ENCODE measurements at places on chromosomes 1 and 21.

GRCh38 chr1:78005755-78006154 is 1.0 kb downstream of the DNAJB4 start:
- DNase-seq = peak; percentile 85

DNA sequence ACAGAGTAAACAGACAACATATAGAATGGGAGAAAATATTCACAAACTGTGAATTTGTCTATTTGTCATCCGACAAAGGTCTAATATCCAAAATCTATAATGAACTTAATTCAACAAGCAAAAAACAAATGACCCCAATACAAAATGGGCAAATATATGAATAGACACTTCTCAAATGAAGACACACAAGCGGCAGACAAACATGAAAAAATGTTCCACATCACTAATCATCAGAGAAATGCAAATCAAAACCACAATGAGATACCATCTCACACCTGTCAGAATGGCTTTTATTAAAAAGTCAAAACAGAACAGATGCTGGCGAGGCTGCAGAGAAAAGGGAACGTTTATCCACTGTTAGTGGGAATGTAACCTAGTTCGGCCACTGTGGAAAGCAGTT is 72.7 kb downstream of the SMYD3 start:
- DNase-seq = no peak

GRCh38 chr1:165954940-165955339 is 127.5 kb downstream of the UCK2 start:
- DNase-seq = peak; percentile 78

DNA sequence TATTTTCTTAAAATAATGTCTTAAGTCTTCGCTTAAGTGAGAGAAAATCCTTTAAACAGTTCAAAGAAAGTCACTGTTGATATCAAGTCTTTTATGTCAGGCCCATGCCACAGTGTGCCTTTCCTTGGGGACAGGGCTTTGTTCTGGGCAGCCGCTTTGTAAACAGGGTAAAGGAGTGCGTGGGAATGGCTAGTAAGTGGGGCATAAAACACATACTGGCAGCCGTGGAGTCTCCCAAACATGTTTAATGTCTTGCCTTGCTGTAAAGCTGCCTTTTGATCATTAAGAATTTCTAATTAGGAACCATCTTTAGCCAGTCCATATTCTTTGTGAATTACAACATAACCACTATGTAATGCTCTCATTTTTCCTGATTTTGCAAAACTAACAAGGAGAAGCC is 99.7 kb downstream of the PHTF1 start:
- DNase-seq = no peak

GRCh38 chr1:229154811-229155210 is 116.1 kb upstream of the RAB4A start:
- DNase-seq = no peak

DNA sequence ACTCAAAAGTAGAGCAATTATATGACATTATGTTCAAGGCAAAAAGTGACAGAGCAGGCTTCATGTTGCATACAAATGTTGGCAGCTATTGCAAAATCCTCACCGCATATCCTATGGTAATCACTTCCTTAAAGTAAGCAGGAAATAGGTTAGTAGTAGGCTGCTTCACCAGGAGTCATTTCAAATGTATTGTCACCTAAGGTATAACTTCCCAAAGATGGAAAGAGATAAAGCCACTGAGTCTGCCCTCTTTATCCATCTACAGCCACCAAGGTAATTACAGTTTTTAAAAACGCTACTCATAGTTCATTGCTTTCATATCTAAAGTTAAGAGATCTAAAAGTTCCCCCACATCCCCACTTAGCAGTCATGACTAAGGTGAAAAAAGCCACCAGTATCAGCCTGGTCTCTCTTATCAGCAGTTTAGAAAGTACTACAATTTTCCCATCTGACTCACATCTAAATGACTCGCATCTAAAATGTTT is 31.6 kb upstream of the UBE2U start:
- DNase-seq = no peak

- no peak for DNase-seq
Measured at GRCh38 chr1:226870401-226871279, at the start of gene PSEN2. Gene PSEN2, plus strand, starts transcription at chr1:226870616. Its CDS starts 11,292 bp downstream, at chr1:226881908.

GRCh38 chr1:44405031-44405797 is at the start of gene RNF220:
Gene RNF220, plus strand, starts transcription at chr1:44405255.
- DNase-seq = peak; percentile 20

DNA sequence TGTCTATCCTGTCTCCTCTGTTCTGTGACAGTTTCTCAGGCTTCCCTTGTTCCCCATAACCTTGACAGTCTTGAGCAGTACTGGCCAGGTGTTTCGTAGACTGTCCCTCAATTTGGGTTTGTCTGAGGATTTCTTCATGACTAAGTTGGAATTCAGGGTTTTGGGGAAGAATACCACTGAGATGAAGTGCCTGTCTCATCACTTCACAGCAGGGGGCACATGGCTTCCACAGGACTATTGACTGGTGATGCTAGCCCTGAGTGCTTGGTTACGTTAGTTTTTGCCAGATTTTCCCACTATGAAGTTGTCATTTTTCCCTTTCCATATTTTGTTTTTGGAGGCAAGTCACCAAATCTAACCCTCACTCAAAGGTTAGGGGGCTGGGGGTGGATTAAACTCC is 45.7 kb downstream of the CDCP2 start:
- peak; percentile 23 for DNase-seq

- DNase-seq = no peak
Measured at GRCh38 chr1:99004254-99004860, 304 bp downstream of the PLPPR5 start.

GRCh38 chr1:14926818-14927575 is 226.6 kb upstream of the TMEM51 start:
- DNase-seq = no peak

- no peak for DNase-seq
Measured at GRCh38 chr21:37415939-37416338, 49.4 kb downstream of the DYRK1A start.

DNA sequence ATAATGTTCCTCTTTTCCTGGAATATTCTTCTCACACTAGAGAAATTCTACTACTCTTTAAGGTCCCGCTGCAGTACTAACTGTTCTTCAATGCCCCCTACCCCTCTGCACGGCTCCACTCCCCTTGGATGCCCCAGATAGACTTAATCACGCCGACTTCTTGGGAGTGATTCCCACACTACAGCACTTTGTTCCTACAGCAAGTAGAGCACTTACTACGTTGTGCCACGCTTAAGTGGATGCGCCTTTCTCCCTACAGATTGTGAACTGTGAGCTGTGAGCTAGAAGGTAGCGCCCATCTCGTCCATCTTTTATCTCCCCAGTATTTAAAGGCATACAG is 2.2 kb downstream of the ZNF436 start:
- DNase-seq = no peak

GRCh38 chr21:37658121-37658816 is 258.0 kb downstream of the KCNJ6 start:
- DNase-seq = no peak

- DNase-seq = no peak
Measured at GRCh38 chr1:204714861-204715511, 29.4 kb upstream of the LRRN2 start.

DNA sequence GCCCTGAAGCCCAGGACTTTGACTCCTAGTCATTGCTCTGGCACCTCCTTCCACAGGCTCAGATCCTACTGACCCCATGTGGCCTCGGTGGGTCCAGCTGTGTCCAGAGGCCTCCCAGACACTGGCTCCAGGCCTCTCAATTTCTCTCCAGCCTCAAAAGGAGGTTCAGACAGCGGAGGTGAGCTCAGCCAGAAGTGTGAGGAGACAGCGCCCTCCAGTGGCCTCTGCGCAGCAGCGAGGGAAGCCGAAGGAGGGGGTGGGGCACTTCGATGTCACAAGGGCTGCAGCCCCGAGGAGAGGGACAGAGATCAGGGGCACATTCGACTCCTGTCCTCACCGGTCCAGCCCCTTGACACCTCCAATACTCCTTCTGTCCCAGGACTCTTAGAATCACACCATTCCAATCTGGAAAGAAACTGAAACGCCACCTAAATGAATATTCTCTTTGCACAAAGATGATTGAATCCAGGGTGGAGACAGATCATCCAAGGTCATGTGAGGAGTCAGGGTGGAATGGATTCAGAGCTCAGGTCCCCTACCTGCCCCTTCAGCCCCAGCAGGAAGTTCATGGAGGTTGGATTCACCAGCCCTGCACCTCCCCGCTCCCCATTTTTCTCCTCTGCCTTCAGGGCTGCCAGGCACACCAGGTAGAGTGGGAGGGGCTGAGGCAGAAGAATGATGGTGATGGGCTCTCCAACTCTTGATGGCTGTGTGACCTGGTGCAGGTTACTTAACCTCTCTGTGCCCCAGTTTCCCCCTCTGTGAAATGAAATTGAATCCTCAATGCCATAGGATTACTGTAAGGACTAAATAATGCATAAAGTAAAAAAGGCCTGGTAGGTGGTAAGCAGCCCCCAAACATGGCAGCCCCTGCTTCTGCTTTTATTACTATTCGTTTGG is 34.8 kb upstream of the ZBTB40 start:
- peak; percentile 43 for DNase-seq

GRCh38 chr1:10519016-10519417 is 44.3 kb downstream of the PEX14 start:
- no peak for DNase-seq

DNA sequence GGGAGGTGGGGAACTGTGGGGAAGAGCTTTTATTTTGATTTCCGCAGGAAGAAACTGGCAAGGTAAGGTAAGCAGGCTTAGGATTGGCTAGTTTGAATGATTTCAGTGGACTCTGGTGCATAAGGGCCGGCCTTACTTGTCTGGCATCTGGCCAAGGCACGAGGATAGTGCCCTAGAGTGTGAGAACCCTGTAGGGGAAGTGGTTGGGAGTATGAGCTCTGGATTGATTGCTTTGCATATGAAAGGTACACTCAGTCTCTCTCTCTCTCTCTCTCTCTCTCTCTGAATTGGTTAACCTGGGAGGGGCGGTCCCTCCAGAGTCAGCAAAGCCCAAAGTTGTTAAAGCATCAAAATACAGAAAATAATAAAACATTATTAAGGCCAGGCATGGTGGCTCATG is 463.0 kb downstream of the SIPA1L2 start:
- no peak for DNase-seq

DNA sequence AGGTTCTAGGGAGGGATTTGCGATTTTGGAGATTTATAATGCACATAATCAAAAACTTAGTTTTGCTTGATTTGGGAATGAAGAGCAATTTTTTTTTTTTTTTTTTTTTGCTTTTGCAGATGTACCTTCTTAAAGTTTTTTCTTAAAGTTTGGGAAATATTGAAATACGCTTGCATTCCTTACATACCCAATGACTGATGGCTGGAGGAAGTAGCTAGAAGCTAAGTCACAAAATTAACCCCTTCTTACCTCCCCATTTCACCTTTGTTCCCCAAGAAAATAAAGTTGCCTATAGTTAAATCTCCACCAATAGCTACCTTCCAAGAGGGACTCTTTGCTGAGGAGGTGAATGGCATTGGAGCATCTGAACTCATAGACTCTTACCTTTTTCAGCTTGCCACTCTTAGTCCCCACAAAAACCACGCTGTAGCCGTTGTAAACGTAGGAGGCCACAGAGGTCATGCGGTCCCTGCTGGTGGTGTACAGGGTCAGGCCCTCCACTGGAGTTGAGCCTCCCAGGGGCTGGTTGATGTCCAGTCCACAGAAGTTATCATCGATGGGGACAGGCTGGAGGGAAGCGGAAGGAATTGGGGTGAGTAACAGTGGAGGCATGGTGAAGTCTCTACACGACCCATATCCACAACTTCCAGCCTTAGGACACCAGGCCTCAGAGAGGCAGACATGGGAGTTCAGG is 34.1 kb downstream of the PLXNA2 start:
- no peak for DNase-seq

All from fibroblast of skin of left quadriceps (primary cell).